ENCODE measurements at places on chromosomes 5 and 9.
A peak's percentile ranks its signal among the peaks of the same experiment; 100 is the strongest.

- peak; percentile 23 for ATAC-seq
Measured at GRCh38 chr5:157204765-157205164, 24.1 kb downstream of the ITK start.

DNA sequence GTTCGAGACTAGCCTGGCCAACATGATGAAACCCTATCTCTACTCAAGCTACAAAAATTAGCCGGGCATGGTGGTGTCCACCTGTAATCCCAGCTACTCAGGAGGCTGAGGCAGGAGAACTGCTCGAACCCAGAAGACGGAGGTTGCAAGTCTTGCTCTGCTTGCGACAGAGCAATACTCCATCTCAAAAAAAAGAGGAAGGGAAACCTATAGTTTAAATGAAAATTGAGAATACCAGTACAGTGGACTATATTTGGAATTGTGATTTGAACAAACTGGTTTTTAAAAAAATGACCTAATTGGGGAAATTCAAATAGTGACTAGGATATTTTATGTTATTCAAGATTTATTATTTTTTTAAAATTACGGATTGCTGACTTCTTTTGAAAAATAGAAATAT is 33.2 kb downstream of the DIAPH1 start:
- ATAC-seq: no peak

DNA sequence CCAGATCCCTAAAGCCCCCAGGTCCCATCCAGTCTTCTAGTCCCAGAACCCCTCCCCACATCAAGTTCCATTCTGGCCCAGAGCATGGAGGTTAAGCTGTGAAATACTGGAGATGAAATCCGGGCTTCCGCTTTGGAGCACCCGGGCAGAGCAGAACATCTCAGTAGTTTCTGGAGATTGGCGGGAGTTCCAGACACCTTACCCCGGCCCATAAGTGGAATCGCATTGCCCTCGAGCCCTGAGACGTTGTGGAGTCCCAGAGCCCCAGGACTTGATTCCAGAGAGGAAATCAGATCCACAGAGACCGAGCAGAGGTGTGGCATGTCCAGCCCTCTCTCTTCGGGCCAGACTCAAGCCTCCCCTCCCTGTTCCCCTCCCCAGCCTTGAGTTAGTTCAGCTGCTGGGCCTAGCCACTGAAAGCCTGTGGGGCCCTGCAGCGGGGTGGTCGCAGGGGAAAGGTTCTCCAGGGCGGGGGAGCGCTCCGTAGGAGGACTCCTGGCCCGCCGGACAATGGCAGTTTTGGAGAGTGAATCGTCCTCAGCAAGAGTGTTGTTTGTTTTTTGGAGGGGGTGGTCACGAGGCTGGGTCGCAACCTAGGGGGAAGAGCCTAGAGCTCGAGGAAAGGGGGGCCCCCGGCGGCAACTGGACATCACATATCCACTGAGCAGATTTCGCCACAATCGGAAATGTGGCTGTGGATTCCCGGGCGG is 1.0 kb upstream of the PAX5 start:
- no peak for ATAC-seq

- ATAC-seq: no peak
Measured at GRCh38 chr5:31479706-31480105, 52.2 kb downstream of the DROSHA start.

- no peak for ATAC-seq
Measured at GRCh38 chr5:1363160-1363559, 18.3 kb upstream of the CLPTM1L start.
